Ecto neural progenitor cell (in vitro differentiated cells): ENCODE measurements at places on chromosomes 2 and 18.

DNA sequence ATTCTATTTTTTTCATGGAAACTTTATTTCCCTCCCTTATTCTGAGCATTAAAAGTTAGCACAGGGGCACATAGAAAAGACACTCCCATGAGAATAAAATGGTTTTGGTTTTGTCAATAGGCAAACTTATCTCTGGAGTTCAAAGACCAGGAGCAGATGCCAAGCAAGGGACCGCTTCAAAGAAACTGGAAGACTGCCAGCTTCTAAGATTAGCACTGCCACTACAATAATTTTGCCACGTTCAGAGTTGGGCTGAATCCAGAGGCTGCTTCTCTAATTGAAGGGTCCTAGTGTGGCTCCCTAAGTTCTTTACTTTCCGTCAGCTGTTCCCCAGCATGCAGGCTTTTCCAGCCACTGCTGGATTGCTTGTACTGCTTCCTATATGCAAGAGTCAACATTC is 681.0 kb upstream of the GCFC2 start:
- DNase-seq = no peak

- DNase-seq = no peak
Measured at GRCh38 chr2:207167099-207167923, 1.6 kb upstream of the KLF7 start.

DNA sequence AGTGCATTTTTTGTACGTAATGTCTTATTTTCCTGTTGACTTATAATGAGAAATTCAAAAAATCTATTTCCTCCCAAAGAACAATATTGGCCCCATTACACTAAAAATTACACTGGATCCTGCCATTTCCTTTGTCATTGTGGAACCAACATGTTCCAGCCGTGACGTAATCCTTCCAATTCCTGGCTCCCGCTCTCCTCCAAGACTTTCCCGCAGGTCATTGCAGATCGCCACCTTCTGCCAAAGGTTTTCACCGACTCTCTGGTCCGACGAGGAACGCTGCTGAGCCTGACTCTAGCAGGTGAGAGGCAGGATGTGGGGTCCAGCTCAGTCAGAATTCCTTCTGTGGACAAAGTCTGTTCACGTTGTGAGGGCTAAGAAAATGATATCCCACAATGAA is 38.0 kb downstream of the PTGR3 start:
- no peak for DNase-seq

GRCh38 chr18:77054288-77054605 is 78.3 kb downstream of the MBP start:
- DNase-seq = no peak

DNA sequence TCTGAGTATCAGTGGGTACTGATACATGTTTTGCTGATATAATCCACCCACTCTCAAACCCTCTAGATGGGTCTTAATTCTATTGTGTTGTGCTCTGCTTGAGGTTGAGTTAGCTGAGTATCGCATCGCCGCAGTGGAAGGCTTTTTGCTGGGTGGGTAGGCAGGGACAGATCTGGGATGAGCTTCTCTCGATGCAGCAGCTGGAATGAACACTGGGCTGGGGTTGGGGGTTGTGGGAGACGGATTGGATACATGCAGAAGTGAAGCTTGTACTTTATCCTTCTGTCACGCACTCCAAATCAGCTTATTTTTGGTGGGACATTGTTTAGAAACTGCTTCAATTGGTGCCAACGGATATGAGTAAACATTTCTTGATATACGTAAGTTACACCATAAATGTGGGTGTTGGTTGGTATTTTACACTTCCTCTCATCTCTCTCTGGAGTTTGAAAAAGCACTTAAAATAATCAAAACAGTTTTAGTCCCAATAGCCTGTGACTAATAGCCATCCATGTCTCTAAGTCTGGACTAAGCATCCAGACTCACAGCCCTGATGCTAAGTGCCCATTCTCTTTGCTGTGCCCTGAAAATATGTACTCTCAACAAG is 107.1 kb downstream of the POLE4 start:
- DNase-seq = no peak

- no peak for DNase-seq
Measured at GRCh38 chr2:138030459-138030858, 66.2 kb downstream of the HNMT start.

DNA sequence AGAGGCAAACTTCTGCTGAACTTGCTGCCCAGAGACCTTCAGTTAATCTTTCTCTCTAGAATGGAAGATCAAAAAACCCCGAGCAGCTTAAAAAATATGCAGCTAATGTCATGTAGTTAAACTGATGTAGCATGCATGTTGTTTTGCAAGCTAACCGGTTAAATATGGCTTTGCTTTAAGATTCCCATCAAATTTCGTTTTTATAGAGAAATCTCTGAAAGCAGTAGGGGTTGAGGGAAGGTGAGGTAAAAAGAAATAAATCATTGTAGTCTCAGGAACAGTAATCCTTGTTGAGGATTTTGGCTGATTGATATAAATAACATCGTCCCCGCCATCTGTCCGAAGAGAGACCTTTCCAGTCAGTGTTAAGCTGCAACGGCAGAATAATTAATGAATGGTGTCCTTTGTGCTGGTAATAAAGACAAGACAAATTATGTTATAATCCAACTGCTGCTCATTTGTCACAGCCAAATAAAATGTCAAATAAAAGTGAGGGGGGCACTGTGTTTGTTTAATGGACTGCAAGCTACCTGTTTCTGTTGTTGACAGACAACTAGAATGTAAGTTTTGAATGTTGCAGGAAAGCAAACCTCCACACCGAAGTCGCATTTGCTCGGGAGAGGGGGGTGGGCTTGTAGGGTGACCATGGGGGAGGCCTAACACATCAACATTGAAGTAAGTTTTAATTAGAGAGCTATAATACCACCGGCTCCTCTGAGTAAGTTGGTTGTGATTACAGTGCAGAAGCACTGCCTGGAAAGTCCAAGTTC is 555.5 kb downstream of the ARHGAP15 start:
- no peak for DNase-seq
